Stimulated activated CD8-positive, alpha-beta memory T cell treated with anti-CD3 and anti-CD28 coated beads, Interleukin-15, amount 100 ng/mL, for 4 hours (primary cell): ENCODE measurements at places on chromosomes 5 and 9.

- peak; percentile 18 for DNase-seq
Observed at GRCh38 chr5:168291342-168291963, at the start of gene WWC1. Gene WWC1, plus strand, starts transcription at chr5:168291645. Its CDS starts 508 bp downstream, at chr5:168292153.

GRCh38 chr5:36529142-36529541 is 77.3 kb upstream of the SLC1A3 start:
- DNase-seq, result no peak

GRCh38 chr5:127844581-127845021 is 141.4 kb downstream of the CCDC192 start:
- DNase-seq, result no peak

GRCh38 chr9:95841377-95841776 is 34.1 kb upstream of the ERCC6L2 start:
- DNase-seq, result no peak

DNA sequence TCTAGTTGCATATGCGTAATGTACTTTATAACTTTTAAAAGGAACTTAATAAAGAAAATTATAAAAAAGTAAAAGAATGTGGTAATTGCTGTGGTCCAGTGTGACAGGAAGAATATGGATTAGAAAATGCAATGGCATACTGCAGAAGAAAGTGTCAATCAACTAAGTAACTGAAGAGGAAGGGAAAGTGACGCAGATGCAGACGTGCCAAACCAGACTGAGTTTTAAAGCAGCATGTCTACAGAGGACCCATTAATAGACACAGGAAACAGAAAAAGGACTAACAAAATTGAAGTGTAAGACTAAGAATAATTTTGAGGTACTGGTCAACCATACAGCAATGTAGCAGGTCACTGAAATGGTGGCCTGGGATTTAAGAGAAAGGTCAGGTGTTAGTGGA is 73.3 kb downstream of the DPYSL3 start:
- DNase-seq, result no peak

DNA sequence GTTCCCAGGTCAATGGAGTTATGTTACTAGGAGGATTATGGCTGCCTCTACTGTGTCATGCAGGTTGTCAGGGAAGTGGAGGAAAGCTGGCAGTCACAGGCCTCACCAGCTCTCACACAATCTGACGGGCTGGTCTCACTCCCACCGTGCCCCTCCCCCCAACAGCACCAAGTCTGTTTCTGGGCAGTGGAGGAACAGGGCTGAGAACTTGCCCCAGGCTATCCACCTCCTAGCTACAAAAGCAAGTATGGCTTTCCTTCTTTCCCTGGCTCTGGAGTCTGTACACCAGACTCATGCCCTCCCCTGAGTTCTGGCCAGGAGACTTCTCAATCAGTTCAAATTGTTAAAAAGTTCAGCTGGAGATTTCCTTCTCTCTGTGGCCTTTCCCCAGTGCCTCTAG is 25.7 kb upstream of the RIOK2 start:
- DNase-seq, result no peak

DNA sequence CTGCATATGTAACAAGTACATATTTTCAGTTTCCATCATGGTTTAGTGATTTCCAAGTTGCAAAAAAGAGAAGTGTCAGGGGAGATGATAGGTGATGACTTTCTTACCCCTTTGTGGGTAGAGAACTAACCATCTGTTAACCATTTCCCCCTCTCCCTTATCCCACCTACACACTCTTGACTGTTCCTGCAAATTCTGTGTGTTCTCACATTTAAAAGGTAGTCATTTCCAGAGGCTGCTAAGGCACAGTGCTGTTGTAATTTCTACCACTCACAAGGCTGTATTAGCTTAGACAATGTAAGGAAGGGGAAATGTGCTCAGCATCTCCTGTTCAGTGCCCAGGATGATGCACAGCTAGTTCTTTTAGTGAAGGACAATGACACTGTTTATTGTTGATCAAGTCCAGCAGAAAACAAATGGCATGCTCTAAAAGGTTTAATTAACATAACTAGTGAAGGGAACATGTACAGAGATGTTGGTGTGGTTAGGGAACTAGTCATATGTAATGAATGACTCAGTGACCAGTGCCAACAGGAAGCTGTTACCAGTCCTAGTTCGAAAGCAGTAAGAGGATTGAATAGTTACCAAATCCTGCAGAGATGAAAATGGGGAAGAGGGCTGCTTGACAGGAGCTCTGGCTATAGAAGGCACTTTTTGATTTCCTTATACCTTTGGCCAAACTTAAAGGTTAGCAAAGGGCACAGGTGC is 165.1 kb downstream of the PLK2 start:
- no peak for DNase-seq

DNA sequence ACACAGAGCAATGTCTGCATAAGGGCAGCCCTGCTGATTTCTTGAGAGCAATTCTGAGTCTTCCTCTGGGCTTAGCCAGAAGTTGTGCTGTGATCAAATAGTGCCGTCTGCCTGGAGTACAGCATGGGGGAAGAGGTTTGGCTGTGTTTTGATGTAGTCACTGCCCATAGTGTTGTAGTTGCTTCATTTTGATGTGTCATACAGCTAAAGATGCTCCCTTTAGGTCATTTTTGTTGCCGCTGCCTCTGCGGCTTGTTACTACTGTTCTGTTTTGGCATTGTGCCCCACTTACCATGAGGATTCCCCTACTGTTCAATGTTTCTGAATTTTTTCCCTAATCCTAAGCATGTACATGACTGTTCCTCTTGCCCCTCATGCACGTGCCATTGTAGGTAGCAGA is 23.0 kb downstream of the SLC36A1 start:
- no peak for DNase-seq

DNA sequence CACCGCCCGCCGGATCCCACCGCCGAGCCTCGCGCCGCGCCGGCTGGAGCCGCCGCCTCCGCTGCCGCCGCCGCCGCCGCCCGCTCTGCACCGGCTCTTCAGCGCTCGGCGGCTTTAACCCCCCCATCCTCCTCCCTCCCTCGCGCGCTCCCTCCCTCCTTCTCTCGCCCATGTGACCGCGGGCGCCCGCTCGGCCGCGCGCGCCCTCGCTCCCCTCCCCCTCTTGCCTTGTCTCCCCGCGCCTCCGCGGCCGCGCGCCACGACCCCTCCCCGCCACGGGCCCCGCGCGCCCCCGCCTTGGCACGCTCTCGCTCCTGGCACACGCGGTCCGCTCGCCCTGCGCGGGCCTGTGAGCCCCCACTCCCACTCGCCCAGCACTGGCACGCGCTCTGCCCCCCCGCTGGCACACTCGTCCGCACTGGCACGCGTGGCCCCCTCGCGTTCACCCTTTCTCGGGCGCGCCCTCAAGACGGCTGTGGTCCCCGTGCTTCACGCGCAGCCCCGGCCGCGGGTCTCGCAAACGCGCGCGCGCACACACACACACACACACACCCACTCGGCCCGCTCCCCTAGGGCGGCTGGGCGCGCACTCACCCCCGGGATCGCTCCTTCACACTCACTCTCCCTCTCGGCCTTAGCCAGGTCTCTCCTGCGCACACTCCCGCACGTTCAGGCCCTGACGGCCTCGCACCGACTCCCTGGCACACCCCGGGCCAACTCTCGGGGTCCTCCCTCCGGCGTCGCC is at the start of gene CNTFR:
TSS of gene CNTFR (minus strand) at position 89 of the 745 bp plus-strand sequence. CDS start 20,743 bp downstream, outside the sequence.
- DNase-seq, result no peak

GRCh38 chr9:29060041-29060440 is 1486.8 kb upstream of the C9orf72 start:
- no peak for DNase-seq

DNA sequence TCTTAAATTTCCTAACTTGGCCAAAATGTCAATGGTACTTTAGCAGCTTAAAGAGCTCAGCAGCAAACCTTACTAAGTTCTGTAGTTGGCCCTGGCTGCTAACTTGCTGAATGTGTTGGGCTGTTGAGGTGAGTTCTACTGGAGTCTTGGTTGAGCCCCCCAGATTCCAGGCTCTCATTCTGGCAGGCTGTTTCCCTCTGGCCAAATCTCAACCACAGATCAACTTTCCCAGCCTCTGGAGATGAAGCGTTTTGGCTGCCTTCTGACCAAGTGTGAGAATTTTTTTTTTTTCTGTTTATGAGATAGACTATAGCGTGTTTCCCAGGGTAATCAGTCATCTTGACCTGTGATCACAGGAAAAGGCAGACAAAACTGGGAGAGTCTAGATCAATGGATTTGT is 343.7 kb downstream of the EBF1 start:
- DNase-seq, result no peak

GRCh38 chr5:98927242-98927988 is 1.4 kb downstream of the CHD1 start:
- peak; percentile 55 for DNase-seq

- no peak for DNase-seq
Observed at GRCh38 chr5:135203593-135204036, 169.6 kb upstream of the PITX1 start.

GRCh38 chr9:107340920-107341632 is 58.0 kb downstream of the RAD23B start:
- DNase-seq, result peak; percentile 43

- DNase-seq, result no peak
Observed at GRCh38 chr5:9440517-9440916, 105.4 kb downstream of the SEMA5A start.

- DNase-seq, result no peak
Observed at GRCh38 chr5:56507351-56507930, 274.3 kb upstream of the ANKRD55 start.

DNA sequence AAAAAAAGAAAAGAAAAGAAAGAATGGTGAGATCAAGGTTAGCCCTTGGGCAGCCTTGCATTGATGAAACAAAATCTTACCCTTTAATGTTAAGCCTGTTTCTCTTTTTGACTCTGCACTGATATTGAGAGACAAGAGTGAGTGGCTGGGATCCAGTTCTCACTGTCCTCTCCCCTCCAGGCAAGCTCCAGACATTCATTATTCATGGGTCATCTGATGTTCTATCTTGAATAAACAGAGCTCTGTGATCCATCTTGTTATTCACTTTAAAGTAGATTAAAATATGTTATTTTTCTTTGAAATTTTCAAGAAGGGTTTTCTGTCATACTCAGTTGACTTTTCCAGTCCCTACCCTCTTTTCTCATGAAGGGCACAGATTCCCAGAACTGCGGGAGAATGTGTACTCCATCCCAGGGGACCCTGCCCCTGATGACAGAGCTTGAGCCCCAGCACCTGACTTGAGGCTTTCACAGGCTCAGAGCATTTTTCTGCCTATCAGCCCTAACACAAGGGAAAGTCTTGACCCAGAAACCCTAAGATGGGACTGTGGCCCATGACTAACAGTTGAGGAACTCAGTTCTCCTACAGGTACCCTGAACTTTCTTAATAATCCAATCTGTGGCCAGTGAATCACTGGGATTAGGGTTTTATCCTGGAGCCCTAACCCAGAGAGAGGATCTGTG is 24.1 kb downstream of the ACTL7B start:
- DNase-seq, result no peak

DNA sequence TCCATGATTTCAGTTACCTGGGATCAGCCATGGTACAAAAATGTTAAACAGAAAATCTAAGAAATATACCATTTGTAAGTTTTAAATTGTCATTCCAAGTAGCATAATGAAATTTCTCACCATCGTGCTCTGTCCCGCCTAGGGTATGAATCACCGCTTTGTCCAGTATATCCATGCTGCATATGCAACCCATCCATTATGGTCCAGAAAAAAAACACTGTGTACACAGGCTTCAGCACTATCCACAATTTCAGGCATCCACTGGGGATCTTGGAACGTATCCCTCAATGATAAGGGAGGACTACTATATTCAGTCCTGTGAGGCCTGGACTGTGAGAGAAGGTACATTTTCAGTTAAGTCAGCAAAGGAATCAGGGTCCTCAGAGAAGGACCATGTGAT is 37.6 kb upstream of the HNRNPA0 start:
- DNase-seq, result no peak

- DNase-seq, result no peak
Observed at GRCh38 chr5:106474066-106474465, 1196.7 kb downstream of the EFNA5 start.

- DNase-seq, result no peak
Observed at GRCh38 chr5:53884844-53885243, 324.4 kb downstream of the NDUFS4 start.

DNA sequence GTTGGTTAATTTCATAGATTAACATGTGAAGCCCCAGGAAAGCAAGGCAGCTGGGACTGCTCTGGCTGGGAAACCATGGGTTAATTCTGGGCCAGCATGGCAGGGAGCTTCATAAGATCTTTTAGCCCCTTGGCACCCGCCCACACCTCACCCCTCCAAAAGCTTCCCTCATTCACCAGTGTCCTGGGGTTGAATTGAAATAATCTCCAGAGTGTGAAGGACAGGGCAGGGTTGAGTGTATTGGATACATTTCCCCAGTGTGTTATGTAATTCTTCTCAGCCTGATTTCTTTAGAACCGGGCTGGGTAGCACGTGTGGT is 19.4 kb downstream of the WNT8A start:
- no peak for DNase-seq

GRCh38 chr5:99369797-99370593 is 441.2 kb upstream of the CHD1 start:
- no peak for DNase-seq

GRCh38 chr5:137665678-137666460 is 70.0 kb downstream of the KLHL3 start:
- peak; percentile 3 for DNase-seq

- no peak for DNase-seq
Observed at GRCh38 chr5:176662371-176663333, 15.4 kb downstream of the TSPAN17 start.

DNA sequence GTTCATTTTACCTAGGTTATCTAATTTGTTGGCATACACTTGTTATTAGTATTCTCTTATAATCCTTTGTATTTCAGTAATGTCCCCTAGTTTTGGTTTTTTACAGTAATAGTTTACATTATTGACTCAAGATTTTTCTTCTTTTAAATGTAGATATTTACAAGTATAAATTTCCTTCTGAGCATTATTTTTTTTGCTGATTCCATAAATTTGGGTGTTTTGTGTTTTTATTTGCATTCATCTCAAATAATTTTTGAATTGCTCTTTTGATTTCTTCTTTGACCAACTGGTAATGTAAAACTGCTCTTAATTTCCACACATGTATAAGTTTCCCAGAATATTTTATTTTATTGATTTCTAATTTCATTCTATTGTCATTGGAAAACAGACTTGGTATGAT is 68.1 kb downstream of the ESM1 start:
- no peak for DNase-seq

GRCh38 chr9:4866239-4866969 is 73.7 kb downstream of the RCL1 start:
- no peak for DNase-seq

DNA sequence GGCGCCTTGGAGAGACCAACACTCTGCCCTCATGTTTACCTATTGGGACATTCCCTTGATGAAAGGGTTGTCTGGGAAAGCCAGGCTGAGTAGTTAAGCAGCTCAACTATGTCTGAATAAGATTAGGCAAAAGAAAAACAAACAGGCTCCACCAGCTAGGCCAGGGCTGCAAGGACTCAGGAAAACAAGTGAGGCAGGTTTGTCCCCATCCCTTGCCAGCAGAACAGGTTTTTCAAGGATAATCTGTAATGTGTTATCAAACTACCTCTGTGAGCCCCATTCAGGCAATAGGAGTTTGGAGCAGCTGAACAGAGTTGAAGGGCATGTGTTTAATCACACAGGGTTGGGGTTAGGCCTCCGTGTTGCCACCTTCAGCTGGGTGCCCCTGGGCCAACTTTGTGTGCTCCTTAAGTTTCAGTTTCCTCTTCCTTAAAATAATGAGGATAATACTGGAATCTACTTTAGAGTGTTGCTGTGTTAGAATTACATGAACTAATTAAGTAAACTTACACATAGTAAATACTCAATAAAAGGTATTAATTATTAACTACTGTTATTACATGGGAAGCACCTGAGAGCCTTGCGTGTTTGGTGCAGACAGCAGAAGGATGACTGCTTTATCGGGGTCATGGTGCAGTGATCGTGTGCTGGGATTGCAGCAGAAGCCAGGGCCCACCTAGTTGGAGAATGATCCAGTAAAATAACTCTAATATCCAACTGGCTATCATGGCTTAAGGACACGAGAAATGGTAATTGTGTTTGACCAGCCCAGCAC is 72.1 kb upstream of the ATP10B start:
- no peak for DNase-seq
